Testis (tissue), 5 donors: ENCODE measurements at places on chromosomes 6 and 20. TPM values are rescaled to one million over a fixed set of nuclear protein-coding genes. Genes with fewer than 3 reads are reported as not detected.
A peak's percentile ranks its signal among the peaks of the same experiment; 100 is the strongest.

DNA sequence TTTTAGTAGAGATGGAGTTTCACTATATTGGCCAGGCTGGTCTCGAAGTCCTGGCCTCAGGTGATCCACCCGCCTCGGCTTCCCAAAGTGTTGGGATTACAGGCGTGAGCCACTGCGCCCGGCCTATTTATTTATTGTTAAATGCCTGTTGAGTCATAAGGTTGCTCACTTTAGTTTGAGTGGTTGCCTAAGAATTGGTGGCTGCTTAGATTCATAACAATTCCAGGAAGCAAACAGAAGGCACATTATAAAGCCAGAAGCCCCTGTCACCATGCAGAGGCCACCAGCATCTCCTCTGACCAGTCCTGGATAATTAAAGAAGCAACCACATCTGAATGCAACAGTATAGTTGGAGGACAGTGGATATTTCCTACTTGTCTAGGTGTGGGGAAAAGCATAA is 24.0 kb upstream of the ARMH2 start:
- no peaks in the 10 kb centered on the region for H3K27me3 ChIP-seq
- no peak for DNase-seq
- H3K27ac ChIP-seq, result no peak overlapping the region
- no peak overlapping the region for H3K4me3 ChIP-seq

- no peaks in the 10 kb centered on the region for H3K27me3 ChIP-seq
- DNase-seq, result peak; percentile 78
- no peak overlapping the region for H3K4me3 ChIP-seq
- H3K36me3 ChIP-seq, result no peaks in the 10 kb centered on the region
Observed at GRCh38 chr6:155495011-155495768, 39.6 kb upstream of the NOX3 start.

GRCh38 chr6:79764747-79765146 is 133.6 kb downstream of the SH3BGRL2 start:
- H3K4me3 ChIP-seq, result no peak overlapping the region
- no peaks in the 10 kb centered on the region for H3K27me3 ChIP-seq
- no peak for DNase-seq
- no peaks in the 10 kb centered on the region for H3K4me1 ChIP-seq

- no peaks in the 10 kb centered on the region for H3K27me3 ChIP-seq
- no peaks in the 10 kb centered on the region for H3K4me1 ChIP-seq
- no peak overlapping the region for H3K27ac ChIP-seq
- no peak overlapping the region for H3K4me3 ChIP-seq
- no peak for DNase-seq
- H3K36me3 ChIP-seq, result no peaks in the 10 kb centered on the region
Observed at GRCh38 chr6:2623295-2623694, 127.4 kb downstream of the MYLK4 start.

DNA sequence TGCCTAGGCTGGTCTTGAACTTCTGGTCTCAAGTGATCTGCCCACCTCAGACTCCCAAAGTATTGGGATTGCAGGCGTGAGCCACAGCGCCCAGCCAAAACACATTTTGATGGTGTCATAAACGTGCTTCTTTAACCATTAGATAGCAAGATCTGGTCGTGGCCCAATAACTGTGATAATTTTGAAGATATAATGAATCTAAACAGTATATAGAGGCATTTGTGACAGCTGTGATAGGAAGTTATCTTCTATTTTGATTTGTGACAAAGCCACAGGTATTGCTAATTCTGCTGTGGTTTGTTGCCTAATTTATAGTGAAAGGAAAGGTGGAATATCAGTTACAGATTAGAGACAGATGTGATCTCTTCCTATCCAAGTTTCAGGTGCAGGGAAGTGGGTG is 695 bp upstream of the OXT start:
- no peaks in the 10 kb centered on the region for H3K4me1 ChIP-seq
- H3K27ac ChIP-seq, result no peak overlapping the region
- no peak overlapping the region for H3K4me3 ChIP-seq
- DNase-seq, result no peak
- H3K27me3 ChIP-seq, result no peaks in the 10 kb centered on the region
- H3K36me3 ChIP-seq, result no peaks in the 10 kb centered on the region

DNA sequence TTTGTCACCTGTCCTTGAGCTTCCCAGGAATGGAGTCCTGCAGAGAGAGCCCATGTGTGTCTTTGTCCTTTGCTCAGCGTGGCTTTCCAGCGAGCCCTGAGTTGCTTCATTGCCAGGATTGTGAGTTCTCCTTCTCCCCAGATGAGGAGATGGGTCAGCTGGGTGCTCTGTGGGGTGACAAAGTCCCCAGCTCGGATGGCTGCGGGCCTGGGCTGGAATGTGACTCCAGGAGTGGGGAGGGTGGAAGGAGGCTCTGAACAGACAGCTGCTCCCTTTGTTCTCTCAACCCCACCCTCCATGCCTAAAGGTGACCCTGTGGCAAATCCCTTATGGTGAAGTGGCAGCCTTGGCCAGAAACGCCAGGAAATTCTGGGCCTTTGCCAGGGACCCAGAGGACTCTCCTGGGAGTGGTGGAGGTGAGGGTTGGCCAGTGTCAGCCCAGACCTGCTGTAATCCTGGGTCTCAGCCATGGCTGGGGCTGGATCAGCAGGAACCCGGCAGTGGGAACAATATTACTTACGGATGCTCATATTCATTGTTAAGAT is 44.4 kb upstream of the CST5 start:
- no peaks in the 10 kb centered on the region for H3K27me3 ChIP-seq
- DNase-seq, result no peak
- no peaks in the 10 kb centered on the region for H3K36me3 ChIP-seq
- H3K27ac ChIP-seq, result no peak overlapping the region
- no peaks in the 10 kb centered on the region for H3K4me1 ChIP-seq
- no peak overlapping the region for H3K4me3 ChIP-seq

DNA sequence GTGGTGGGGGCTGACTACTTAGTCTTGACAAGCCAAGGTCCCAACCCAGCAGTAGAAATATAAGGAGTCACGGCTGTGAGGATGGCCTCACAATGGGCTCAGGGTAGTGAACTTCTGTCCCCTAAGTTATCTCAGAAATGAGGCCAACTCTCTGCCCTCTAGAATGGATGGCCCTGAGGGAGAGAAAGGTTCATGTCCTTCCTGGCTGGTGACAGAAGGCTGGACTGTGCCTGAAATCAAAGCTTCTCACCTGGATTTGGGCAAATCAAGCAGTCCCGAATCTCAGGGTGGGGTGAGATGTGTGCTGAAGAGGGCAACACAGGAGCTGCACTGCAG is 12.7 kb downstream of the RRP36 start:
- no peak overlapping the region for H3K4me3 ChIP-seq
- H3K36me3 ChIP-seq, result no peaks in the 10 kb centered on the region
- H3K27ac ChIP-seq, result no peak overlapping the region
- H3K27me3 ChIP-seq, result no peaks in the 10 kb centered on the region

- H3K27me3 ChIP-seq, result no peaks in the 10 kb centered on the region
- H3K36me3 ChIP-seq, result no peaks in the 10 kb centered on the region
- H3K27ac ChIP-seq, result no peak overlapping the region
- no peak overlapping the region for H3K4me3 ChIP-seq
- no peaks in the 10 kb centered on the region for H3K4me1 ChIP-seq
- no peak for DNase-seq
Observed at GRCh38 chr20:37864298-37864697, 38.6 kb upstream of the VSTM2L start.

DNA sequence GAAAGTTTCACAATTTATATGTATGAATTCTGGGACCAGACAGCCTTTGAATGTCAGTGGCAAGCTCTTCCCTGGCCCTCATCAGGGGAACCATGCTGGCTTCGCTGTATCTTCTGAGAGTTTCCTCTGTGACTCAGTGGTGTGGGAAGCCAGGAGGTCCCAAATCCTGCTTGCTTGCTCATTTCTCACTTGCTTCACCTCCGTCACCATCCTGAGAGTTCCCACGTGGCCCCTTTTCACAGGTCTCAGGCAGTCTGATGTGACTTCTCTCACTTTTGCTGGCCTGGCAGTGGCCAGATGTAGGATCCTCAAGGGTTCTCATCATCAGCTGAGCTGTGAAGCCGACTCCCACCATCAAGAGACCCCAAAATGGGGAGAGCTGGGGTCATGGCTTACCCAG is 28.4 kb upstream of the RIN2 start:
- no peak for DNase-seq
- no peaks in the 10 kb centered on the region for H3K27me3 ChIP-seq
- H3K27ac ChIP-seq, result no peak overlapping the region
- H3K4me3 ChIP-seq, result no peak overlapping the region
- H3K4me1 ChIP-seq, result no peaks in the 10 kb centered on the region

DNA sequence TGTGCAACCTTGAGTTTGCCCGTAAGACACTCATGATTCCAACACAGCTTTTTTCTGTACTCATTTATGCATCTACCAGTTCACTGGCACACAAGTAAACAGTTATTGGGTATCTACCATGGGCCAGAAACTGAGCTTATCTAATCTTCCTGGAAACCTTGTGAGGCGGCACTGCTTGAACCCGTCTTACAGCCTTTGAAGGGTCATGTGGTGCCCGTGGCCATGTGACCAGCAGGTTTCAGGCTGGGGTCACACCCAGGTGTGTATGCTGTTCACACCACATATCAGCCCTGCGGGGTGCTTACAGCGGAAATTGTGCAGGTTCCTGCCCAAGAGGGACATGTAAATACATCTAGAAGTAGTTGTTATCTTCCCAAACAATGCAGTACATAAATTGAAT is 6.1 kb downstream of the THBD start:
- H3K27ac ChIP-seq, result no peak overlapping the region
- no peak overlapping the region for H3K4me3 ChIP-seq
- no peaks in the 10 kb centered on the region for H3K36me3 ChIP-seq
- H3K4me1 ChIP-seq, result no peaks in the 10 kb centered on the region

DNA sequence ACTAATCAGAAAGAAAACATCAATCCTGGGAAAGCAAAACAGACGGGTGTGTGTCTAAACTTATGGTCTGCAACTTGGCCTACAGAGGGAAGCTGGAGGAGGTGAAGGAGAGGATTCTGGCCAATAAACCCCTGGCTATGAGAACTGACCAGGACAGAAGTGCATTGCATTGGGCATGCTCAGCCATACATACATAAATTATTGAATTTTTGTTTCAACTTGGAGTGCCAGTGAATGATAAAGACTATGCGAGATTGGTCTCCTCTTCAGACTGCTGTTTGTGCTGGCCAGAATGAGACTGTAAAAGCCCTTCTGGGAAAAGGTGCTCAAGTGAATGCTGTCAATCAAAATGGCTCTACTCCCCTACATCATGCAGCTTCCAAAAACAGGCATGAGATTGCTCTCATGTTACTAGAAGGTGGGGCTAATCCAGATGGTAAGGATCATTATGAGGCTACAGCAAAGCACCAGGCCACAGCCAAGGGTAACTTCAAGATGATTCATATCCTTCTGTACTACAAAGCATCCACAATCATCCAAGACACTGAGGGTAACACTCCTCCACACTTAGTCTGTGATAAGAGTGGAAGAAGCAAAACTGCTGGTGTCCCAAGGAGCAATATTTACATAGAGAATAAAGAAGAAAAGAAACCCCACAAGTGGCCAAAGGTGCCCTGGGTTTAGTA is 17.4 kb downstream of the ADNP start:
- peak overlapping the region; percentile 13 for H3K27ac ChIP-seq
- peaks cover 50% of the 10 kb centered on the region for H3K4me1 ChIP-seq
- H3K4me3 ChIP-seq, result no peak overlapping the region

ADGRF1 gene
- total RNA-seq, result 5.4 TPM

BMP7 gene
- total RNA-seq, result 2.4 TPM

KIF25 gene
- total RNA-seq, result 5.0 TPM

ARFGEF3 gene
- total RNA-seq, result 2.9 TPM
